ENCODE measurements at places on chromosomes 16 and 17.

GRCh38 chr17:17462048-17462824 is 14.6 kb upstream of the MED9 start:
- DNase-seq: no peak

GRCh38 chr17:49123061-49123460 is 9.5 kb upstream of the B4GALNT2 start:
- DNase-seq: no peak

- DNase-seq: no peak
Measured at GRCh38 chr16:11248133-11248532, 7.9 kb downstream of the SOCS1 start.

DNA sequence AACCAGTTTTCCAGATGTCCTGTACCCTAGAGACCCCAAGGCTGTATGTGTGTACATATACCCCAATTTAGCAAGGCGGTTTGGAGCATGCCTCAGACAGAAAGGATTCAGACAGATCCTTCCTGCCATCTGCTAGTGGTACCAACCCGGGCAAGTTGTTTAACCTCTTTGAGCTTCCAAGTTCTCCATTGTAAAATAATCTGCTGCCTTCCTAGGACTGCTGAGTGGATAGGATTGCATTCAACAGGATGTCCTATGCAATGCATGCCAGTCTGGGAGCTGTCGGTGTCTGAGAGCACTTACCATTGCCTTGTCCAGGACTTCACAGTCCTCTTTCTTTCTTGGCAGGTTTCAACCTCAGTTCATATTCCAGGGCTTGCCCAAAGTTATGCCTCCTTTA is 1.9 kb downstream of the CDH13 start:
- DNase-seq: peak; percentile 47

- no peak for DNase-seq
Measured at GRCh38 chr17:51200846-51201245, 34.6 kb downstream of the NME2 start.

GRCh38 chr16:1546430-1546829 is 13.0 kb downstream of the TMEM204 start:
- DNase-seq: no peak

GRCh38 chr17:60091908-60092331 is 13.2 kb upstream of the HEATR6 start:
- peak; percentile 74 for DNase-seq

DNA sequence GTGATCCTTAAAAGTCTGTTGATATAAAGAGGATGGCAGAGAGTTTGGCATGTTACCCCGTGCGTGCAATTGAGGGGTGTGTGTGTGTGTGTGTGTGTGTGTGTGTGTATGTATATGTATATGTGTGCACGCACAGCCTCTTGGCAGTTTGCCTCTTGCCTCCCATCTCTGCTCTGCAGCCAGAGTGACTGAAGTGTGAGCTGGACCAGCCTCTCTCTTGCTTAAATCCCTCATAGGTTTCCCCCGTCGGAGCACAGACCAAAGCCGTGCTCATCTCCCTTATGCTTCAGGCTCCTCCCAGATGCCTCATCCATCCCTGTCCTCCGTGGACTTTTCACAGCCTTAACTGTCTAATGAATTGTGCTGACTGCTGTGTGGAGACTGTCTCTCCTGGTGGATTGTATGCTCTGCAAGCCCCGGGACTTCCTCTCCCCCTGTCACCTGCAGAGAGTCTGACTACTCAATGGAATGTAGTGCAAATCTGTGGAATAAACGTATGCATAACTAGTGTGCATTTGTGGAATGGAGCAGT is 413.5 kb downstream of the CPPED1 start:
- DNase-seq: no peak

- no peak for DNase-seq
Measured at GRCh38 chr16:68784226-68784625, 47.1 kb downstream of the CDH1 start.

DNA sequence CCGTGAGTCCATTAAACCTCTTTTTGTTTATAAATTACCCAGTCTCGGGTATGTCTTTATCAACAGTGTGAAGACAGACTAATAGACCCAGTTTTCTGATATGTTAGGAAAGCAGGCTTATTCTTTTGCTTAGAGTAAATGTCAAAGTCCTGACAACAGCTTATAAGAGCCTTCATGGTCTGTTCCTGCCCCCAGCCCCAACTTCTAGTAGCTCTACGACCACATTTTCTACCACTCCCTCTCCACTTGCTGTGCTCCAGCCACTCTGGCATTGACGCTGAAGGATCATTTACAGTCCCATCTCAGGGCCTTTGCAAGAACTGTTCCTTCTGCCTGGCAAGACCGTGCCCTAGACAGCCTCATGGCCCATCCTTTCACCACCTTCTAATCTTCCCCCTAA is 104.6 kb upstream of the GPR139 start:
- no peak for DNase-seq

- no peak for DNase-seq
Measured at GRCh38 chr17:81526662-81527571, 1.3 kb upstream of the FSCN2 start.

DNA sequence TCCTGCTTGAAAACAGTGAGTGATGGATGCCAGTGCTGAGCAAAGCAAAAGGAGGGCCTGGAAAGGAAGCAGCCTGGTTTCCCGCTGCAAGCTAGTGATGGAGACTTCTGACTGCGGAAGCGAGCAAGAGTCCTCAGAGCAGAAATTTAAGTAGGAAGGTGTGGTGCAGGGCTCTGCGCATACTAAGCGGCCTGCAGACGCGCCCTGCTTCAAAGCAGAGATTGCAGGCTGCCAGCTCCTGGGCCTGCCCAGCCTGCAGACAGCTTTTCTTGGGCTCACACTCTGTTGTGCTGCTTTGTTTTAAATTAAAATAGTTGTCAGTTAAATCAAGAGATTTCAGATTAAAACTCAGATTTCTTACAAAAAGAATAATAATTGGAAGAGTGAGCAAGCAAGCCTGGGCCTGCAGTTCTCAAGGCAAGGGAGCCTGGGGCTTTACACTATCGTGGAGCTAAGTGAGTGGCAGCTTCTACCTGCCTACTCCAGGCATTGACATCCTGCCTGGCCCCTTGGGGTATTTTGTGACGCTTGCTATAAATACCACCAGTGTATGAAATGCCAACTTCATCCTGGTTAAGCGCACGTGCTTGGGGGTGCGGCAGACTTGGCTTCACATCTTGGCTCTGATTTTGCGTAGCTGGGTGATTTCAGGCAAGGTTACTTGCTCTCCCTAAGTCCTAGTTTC is 237.3 kb downstream of the XYLT1 start:
- no peak for DNase-seq

DNA sequence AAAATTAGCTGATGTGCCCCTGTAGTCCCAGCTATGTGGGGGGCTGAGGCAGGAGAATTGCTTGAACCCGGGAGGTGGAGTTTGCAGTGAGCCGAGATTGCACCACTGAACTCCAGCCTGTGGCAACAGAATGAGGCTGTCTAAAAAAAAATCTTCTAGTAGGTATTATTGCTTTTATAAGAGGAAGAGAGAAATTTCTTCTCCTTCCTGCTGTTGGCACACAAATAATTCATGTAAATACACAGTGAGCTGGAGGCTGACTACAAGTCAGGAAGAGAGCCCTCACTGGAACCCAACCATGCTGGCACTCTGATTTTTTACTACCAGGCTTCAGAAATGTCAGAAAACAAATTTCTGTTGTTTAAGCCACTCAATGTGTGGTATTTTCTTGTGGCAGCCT is 6.7 kb downstream of the PRDM7 start:
- no peak for DNase-seq

DNA sequence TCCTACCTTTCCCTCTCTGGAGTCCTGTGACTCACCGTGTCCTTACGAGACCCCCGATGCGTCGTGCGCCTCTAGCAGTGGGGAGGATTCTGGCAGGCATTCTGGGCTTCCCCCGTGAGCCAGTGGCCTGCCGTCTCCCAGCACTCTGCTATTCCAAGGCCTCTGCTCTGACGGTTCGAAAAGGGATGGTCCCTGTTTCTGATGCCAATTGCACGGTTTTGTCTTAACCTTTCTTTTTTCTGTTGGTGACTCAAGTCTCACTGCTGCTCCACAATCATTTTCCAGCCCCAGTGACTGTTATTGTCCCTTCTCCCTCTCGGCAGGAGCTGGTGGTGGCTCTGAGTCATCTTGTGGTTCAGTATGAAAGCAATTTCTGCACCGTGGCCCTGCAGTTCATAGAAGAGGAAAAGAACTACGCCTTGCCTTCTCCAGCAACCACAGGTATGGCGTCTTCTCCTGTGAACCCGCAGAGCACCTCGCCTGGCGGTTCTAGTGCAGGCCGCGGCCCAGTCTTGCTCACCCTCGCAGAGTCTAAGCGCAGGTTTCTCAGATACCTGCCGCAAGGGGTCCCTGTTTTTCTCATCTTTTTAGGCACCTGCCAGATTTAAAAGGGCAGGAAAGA is 100.1 kb upstream of the CHMP6 start:
- peak; percentile 99 for DNase-seq

DNA sequence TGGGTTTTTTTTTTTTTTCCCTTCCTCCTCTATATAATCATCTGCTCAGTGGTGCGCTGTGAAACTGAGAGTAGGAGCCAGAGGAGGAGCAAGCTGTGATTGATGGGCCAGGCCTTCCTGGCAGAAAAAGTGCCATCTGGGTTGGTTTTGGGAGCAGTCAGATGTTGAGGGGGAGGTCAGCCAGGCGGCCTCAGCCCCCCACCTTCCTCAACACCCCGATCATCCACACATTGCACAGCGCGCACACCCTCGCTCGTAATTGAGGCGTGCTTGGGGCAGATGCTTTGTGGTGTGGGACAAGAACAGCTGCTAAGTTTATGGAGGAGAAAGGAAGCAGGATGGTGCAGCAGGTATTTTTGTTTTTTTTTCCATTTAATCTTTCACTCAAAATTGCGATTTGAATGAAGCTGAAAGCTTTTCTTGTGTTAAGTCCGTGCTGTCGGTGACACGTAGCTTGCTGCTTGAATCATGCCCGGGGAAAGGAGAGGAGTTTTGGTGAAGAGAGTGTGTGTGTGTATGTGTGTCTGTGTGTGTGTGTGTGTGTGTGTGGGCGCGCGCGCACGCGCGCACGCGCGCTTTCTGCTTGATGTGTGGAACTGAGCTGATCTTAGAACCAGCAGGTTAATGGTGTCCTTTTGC is 177.4 kb downstream of the RBFOX1 start:
- DNase-seq: no peak

DNA sequence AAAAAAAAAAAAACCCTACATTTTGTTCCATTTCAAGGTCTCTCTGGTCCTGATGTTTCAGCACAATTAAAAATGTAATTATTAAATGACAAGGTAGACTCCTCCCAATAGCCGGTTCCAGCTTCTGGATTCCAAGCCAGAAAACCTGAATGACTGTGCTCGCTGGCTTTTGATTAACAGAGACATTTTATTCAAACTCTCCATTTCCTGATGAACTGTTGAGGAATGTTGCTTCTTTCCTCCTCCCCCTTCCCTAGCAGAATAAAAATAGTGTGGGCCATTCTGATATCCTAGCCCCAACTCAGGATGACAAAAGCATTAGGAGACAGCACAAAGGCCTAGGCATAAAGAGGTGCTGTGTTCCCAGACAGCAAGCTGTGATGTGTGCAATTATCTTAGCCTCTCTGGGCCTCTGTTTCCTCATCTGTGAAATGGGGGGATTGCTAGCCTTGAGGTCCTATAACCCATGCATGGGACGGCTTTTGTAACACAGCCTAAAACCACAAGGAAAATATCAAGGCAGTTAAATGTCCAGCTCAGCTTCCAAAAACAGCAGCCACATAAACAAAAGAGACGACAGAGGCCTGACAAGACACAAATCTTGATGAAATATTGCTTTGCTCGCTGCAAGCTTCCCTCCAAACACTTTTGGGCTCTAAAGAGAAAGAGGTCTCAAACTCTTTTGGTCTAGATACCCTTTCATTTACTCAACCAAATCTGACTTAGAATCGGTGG is 127.2 kb upstream of the RCVRN start:
- DNase-seq: no peak

DNA sequence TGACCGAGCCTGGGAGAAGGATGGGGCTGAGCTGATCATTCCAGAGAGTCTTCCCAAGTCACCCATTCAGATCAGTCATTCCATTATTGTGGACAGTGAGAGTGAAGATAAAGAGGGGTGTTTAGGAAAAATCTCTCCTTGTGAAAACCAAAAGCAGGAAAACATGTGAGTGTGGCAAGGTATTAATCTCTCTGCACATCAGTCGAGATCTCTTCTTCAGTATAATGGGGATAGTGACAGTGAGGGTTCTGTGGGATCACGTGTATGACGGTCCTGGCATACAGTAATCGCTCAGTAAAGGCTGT is 35.4 kb downstream of the CHD9 start:
- no peak for DNase-seq

DNA sequence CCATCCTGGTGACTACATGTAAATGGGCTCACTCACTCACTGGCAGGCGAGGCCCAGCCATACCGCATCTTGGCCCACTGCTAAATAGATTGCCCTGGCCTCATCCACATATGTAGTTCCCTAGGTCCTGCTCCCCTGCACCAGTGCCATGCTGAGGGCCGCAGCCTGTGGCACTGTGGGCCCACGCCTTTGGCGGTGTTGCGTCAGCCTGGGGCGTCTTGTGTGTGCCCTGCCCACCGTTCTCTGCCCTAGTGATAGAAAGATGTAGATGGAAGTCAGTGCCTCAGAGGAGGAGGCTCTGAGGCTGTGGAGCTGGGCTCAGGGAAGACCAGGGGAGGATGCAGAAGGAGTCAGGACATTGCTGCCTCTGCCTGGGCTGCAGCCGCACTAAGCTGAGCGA is 18.9 kb downstream of the C17orf75 start:
- DNase-seq: no peak

DNA sequence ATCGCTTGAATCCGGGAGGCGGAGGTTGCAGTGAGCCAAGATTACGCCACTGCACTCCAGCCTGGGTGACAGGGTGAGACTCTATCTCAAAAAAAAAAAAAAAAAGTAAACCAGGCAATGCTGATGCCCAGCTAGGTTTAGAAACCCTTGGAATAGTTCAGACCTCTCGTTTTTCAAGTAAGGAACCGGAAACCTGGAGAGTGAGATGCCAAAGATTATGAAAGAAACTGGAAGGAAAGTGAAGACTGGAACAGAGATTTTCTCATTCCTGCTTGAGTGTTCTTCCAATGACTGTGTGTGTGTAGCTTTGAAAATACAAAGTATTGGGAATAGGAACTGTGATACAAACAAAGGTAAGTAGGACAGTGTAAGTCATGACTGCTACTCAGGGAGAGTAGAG is 35.7 kb downstream of the MYH3 start:
- no peak for DNase-seq

- no peak for DNase-seq
Measured at GRCh38 chr17:6557040-6557438, 684 bp upstream of the PITPNM3 start.

- no peak for DNase-seq
Measured at GRCh38 chr16:71480956-71481355, 8.2 kb downstream of the ZNF19 start.

GRCh38 chr17:10616502-10617119 is 40.5 kb downstream of the MYH3 start:
- peak; percentile 64 for DNase-seq

- no peak for DNase-seq
Measured at GRCh38 chr17:76727745-76728456, 1.3 kb downstream of the METTL23 start.

- DNase-seq: no peak
Measured at GRCh38 chr17:7555320-7555948, 3.1 kb upstream of the TNFSF13 start.

Measured in M059J (cell line).